NCI-H82 (cell line): ENCODE measurements at places on chromosomes 5 and 9.
A peak's percentile ranks its signal among the peaks of the same experiment; 100 is the strongest.

DNA sequence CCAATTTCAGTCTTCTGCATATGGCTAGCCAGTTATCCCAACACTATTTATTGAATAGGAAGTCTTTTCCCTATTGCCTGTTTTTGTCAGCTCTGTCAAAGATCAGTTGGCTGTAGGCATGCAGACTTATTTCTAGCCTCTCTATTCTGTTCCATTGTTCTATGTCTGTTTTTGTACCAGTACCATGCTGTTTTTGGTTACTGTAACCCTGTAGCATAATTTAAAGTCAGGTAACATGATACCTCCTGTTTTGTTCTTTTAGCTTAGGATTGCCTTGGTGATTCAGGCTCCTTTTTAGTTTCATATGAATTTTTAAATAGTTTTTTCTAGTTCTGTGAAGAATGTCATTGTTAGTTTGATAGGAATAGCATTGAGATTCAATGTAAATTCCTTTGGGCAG is 104.9 kb upstream of the SLCO6A1 start:
- no peak for DNase-seq

DNA sequence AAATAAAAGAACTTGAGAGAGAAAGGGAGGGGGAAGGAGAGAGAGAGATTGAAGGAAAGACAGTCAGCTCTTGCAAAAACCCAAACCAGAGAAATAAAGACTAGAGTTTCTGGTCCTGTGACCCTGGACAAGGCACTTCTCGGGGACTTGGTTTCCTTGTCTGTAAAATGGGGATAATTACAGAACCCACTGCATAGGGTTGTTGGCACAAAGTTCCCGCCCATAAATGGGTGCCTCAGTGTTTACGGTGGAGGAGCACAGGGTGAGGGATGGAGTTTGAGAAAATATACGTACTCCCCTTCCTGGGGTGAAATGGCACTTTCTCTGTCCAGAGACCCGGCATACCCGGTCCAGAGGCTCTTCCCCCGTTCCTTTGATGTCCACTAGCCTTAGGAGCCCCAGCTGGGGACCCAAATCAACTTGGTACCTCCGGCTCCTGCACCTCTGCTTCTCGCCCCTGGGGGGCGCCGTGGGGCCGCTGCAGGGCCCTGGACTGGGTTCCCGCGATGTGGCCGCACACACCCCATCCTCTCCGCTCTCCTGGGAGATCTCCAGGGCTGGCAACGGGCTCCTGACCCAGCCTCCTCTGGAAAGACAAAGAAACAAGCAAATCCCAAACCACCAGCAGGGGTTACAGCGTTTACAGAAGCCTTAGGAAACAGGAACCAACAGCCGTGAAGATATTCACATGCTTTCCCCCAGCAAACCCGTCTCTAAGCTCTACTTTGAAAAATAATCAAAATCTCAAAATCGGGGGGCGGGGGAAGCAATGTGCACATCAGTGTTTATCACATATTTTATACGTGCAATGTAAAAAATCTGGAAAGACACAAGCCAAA is 26.3 kb downstream of the PTGES start:
- peak; percentile 80 for DNase-seq

- DNase-seq, result peak; percentile 22
Measured at GRCh38 chr5:153425914-153426313, 64.6 kb upstream of the GRIA1 start.

GRCh38 chr5:113330533-113331208 is 104.1 kb downstream of the TSSK1B start:
- peak; percentile 71 for DNase-seq

DNA sequence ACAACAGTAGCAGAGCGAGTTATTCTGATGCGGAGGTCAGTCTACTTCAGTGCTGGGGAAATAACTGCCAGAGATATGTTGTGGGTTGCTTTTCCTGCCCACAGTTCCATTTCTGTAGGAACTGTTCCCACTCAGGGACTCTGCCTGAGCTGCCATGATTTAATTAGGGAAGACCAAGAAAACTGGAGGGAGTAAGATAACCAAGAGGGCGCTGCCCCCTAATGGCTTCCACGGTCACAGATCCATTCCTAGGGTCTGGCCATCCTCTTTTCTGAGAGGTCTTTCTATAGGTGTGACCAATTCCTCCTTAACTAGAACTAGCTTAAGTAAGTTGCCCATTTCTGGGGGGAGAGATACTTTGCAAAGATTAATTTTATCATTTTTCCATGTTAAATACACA is 125.9 kb downstream of the APBA1 start:
- peak; percentile 61 for DNase-seq

DNA sequence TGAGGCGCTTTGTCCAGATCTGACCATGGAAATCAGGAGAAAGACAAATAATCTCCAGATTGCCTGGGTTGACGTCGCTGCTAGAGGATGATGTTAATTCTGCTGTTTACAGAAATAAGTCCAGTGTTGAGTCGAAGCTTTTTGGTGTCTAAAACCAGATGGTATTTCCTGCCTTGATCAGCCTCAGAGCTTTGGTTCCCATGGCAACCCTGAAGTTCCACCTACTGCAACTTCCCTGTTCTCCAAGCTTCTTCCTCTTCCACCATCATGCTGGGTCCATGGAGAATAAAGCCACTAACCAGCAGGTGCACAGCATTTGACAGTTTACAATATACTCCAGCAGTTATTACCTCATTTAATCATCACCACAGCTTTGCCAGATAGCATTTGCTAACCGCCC is 18.0 kb upstream of the GABBR2 start:
- DNase-seq, result peak; percentile 14

DNA sequence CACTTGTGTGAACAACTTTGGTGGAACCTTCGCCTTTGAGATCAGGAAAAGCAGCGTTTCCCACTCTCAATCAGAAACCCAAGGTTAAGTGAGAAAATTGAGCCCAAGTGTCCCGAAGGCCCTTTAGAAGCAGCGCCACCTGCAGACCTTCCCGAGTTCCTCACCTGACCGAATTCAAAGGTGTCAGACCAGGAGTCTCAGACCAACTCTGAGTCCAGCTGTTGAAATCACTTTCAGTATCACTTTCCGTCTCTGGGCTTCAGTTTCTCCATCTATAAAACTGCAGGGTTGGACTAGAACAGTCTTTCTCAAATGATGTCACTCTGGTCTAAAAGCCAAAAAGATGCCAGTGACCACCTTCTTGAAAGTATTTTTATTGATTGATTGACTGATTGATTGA is 31.7 kb upstream of the GRHPR start:
- peak; percentile 21 for DNase-seq

- no peak for DNase-seq
Measured at GRCh38 chr9:78297672-78297961, 692 bp downstream of the PSAT1 start.

DNA sequence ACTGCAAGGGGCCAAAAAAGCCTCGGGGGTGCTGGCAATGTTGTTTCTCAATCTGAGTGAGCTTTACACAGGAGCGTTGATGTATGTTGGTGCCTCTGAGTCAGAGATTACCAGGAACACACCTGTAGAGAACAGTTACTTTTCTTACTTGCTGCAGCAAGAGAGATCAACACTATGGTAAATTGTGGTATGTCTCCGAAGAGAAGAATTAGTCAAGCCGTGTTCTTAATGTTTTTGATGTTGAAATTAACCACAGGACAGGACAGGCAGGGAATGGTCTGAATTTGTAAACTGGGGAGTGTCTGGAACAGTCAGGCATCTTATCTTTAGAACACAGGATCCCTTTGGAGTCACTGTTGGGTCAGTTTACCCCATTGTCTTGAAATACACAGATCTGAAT is 285.7 kb downstream of the DNAH5 start:
- no peak for DNase-seq

DNA sequence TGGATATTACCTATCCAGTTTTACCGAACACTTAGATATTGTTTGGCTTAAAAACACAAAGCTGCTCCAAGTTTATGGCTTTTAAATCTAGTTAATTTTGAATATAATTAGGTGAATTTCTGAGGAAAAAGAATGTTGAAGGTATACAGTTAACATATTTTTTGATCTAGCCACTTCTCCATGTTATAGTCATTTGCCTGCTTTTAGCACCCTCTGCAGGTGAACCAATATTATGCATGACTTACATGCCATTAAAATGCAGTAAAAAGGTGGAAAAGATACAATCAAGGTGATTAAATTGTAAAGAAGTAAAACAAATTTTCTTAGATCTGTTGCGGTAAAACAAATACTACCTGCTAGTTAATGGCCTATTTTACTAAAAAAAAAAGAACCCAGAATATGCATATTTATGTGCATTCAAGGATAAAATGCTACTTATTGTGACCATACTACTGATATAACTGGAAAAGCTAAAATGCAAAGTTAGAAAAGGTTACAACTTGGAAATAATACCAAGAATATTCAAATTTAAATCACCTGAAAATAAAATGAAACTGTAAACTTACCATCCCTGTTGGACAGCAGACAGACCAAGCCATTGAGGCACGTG is 132.1 kb downstream of the AP3B1 start:
- peak; percentile 63 for DNase-seq
